ENCODE measurements at places on chromosomes 7 and 10. TPM values are rescaled to one million over a fixed set of nuclear protein-coding genes. Genes with fewer than 3 reads are reported as not detected.
A peak's percentile ranks its signal among the peaks of the same experiment; 100 is the strongest.

The ZNF365 gene
- 0.60 TPM for total RNA-seq

The JAKMIP3 gene
- total RNA-seq = 1.7 TPM

The SFTPD gene
- total RNA-seq = 0.49 TPM

The SPDYE8 gene
- not detected for total RNA-seq

DNA sequence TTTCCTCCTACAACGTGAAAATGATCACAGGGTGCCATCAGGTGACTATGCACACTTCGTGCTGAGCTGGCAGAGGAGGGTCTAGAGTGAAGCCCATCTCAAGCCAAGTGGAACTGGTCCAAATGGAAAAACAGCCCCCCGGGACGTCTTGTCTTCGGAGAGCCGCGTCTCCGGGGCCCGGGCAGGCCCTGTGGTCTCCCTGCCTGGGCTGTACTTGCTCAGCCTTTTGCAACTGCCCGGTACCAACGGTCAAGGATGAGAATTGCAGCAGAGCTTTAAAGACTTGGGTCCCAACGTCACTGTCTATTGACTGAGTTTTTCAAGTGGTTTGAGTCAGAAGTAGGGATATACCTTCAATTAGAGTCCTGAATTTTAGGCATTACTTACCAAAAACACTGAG is 315.5 kb downstream of the PTPRN2 start:
- peaks cover 25% of the 10 kb centered on the region for H3K27me3 ChIP-seq
- DNase-seq = no peak
- H3K4me1 ChIP-seq = no peaks in the 10 kb centered on the region

DNA sequence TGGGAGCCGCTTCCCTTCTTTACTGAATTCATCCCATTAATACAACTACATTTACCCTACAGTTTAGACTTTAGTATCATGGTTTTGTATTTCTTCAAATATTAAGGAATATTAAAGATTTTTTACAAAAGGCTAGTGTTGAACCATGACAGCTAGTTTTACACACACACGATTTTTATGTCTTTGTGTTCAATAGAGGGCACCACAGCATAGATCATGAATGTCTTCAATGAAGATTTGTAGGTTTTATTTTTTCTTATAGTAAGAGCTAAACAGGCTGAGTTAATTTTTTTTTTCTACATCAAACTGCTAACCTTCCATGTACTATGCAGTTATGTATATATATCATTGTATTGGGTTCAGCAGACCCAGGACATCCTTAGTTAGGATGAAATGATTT is 76.9 kb downstream of the SNX10 start:
- no peaks in the 10 kb centered on the region for H3K36me3 ChIP-seq
- H3K4me3 ChIP-seq = no peak overlapping the region
- peaks cover 87% of the 10 kb centered on the region for H3K27me3 ChIP-seq

GRCh38 chr7:117012696-117013095 is 59.4 kb downstream of the ST7 start:
- no peak for DNase-seq
- no peak overlapping the region for H3K27ac ChIP-seq
- H3K27me3 ChIP-seq = no peaks in the 10 kb centered on the region
- no peaks in the 10 kb centered on the region for H3K36me3 ChIP-seq

- no peaks in the 10 kb centered on the region for H3K4me1 ChIP-seq
- no peaks in the 10 kb centered on the region for H3K36me3 ChIP-seq
- H3K27ac ChIP-seq = no peak overlapping the region
- no peak overlapping the region for H3K4me3 ChIP-seq
- H3K27me3 ChIP-seq = no peaks in the 10 kb centered on the region
These were observed 99.1 kb upstream of the CACNA2D1 start for GRCh38 chr7:82542665-82543064.

GRCh38 chr10:29795850-29796249 is 161.1 kb upstream of the SVIL start:
- H3K36me3 ChIP-seq = no peaks in the 10 kb centered on the region
- no peak overlapping the region for H3K27ac ChIP-seq
- H3K4me3 ChIP-seq = no peak overlapping the region
- no peaks in the 10 kb centered on the region for H3K27me3 ChIP-seq
- no peak for DNase-seq

The OPALIN gene
- not detected for total RNA-seq

- peak; percentile 89 for DNase-seq
- H3K4me1 ChIP-seq = peaks cover 100% of the 10 kb centered on the region
- H3K36me3 ChIP-seq = peaks cover 3% of the 10 kb centered on the region
- no peaks in the 10 kb centered on the region for H3K27me3 ChIP-seq
These were observed 36.8 kb downstream of the CTBP2 start for GRCh38 chr10:125123476-125124114.

DNA sequence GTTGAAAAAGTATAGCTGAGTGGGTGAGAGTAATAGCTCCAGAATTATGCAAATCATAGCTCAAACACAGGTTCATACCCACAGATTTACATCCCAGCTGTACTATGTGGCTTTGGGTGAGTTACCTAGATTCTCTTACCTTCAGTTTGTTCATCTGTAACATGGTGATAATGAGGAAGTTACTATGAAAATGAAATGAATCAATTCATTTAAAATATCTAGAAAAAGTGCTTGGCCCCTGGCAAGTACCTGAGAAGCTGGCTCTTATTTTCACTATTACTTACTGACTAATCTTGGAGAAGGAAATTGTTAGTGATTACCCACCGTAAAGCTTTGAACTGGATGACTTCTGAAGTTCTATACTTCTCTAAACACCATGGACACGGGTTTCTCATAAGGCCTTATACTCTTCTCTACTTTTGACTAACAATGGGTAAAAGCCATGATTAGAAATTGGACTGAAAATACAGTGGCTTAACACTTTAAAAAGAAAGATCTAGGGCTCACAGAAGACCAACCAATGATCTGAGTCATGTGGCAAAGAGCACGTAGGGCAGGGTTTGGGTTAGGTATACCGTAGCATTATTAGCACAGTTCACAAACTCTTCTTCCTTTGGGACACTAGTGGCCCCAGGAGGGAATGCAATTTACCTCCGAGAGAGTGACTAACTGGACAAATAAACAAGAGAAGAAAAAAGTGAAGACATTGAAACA is 149.2 kb downstream of the PLPP4 start:
- H3K27me3 ChIP-seq = no peaks in the 10 kb centered on the region
- no peaks in the 10 kb centered on the region for H3K4me1 ChIP-seq
- H3K27ac ChIP-seq = no peak overlapping the region
- no peak overlapping the region for H3K4me3 ChIP-seq

All from left ventricle myocardium inferior (tissue), 1 donor.